ENCODE measurements at places on chromosomes 11 and 22. TPM values are rescaled to one million over a fixed set of nuclear protein-coding genes. Genes with fewer than 3 reads are reported as not detected.

Gene IL17REL
- 0.04 TPM for total RNA-seq

Gene CACNA1I
- 0.55 TPM for total RNA-seq

Gene NXPE4
- not detected for total RNA-seq

Gene IGSF9B
- 6.1 TPM for total RNA-seq

Gene LIF
- total RNA-seq, result 0.41 TPM

Gene TTLL1
- 6.5 TPM for total RNA-seq

Gene LRRC4C
- total RNA-seq, result 0.66 TPM

Gene APOL5
- not detected for total RNA-seq

Gene MMP13
- total RNA-seq, result not detected

Gene NNMT
- total RNA-seq, result not detected

Gene BCO2
- 1.5 TPM for total RNA-seq

Gene OR4D5
- total RNA-seq, result not detected

Gene TTLL8
- not detected for total RNA-seq

Gene ANO1
- 2.3 TPM for total RNA-seq

Gene FAM89B
- total RNA-seq, result 8.6 TPM

Gene CASP5
- total RNA-seq, result not detected

Gene NCR3LG1
- 0.33 TPM for total RNA-seq

Gene QSER1
- total RNA-seq, result 23.7 TPM

Gene OR2AT4
- not detected for total RNA-seq

Gene OLFML1
- total RNA-seq, result not detected

Gene CLDN25
- not detected for total RNA-seq

Gene OR52I1
- total RNA-seq, result not detected

Gene TBX10
- total RNA-seq, result not detected

Gene UBQLNL
- not detected for total RNA-seq

Gene CWF19L2
- 19.6 TPM for total RNA-seq

Data from H7 (cell line).